ENCODE measurements at places on chromosomes 2 and 18.

DNA sequence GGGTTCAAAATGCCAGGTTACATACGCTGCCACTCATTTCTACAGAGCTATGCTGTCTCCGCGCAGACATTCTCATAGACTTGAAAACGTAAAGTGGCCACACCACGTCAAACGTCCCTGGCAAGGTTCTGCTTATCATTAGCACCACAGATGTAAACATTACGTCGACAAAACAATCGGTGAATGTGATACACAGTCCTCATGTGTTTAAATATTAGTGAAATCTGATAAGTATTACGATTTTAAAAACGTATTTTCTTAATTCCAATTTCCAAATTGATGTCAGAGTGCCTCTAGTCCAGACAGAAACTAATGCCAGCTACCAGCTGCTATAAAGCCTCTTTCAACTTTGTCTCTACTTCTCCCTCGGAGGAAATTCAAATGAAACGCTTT is 1.2 kb downstream of the STK17B start:
- no peak for DNase-seq

DNA sequence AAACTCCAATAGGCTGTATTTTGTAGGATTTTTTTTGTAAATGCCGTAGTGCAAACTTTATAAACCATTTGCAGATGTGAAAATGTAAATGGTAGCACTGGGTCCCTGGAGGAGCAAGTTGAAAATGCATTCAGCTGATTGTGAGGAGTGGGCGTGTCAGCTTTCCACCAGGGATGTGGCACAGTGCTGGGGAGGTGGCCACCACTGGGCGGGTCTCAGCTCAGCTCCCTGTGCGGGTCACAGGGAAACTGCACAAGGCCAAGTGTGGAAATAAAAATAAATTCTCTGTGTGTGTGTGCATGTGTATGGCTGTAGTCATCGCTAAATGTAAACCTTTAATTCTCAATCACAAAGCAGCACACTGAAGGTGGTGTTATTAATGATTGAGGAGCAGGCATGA is 137.2 kb upstream of the PXDN start:
- no peak for DNase-seq

GRCh38 chr2:240170883-240171282 is 30.4 kb upstream of the OTOS start:
- DNase-seq: no peak

DNA sequence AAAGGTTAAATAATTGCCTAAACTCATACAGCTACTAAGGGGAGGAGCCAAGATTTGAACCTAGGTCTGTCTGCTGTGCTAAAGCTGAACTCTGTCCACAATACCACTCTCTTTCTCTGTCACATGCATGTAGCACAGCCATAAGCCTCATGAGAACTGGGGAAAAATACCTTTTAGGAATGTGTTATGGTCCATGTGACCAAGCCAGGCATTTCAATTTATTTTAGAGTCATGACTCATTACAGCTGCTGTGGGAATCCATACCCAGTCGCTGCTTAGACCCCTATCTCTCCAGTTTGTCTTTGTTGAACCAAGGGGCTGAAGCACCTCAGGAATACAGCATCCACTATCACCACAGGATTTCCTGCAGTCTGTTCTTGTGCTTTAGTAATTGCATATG is 200.0 kb upstream of the SIX3 start:
- DNase-seq: no peak

DNA sequence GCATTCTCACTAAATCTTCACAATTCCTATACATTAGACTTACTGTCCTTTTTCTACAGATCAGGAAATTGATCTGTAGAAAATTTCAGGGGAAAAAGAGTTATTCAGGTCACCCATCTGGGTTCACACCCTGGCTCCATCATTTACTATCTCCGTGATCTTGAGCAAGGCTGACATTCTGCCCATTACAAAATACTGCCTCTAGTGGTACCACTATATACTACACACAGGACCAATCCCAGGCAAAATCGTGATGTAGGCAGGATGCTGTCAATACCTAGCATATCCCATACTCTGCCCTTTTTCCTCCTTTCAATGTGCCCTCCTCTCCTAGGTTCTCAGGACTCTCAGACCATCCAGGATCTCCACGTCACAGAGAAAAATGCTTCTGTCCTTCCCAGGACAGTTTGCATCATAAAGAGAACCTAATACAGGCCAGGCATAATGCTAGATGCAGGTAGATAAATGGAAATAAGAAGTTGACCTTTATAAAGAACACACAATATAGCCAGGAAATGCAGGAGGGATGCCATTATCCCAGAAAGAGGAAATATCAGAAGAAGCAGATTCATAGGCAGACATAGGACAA is 101.9 kb downstream of the CDH20 start:
- no peak for DNase-seq

GRCh38 chr2:18253686-18254197 is 306.7 kb downstream of the RDH14 start:
- no peak for DNase-seq

- no peak for DNase-seq
Measured at GRCh38 chr18:8328126-8328525, 281.1 kb upstream of the RAB12 start.

- DNase-seq: no peak
Measured at GRCh38 chr2:224799691-224800090, 83.5 kb upstream of the CCDC195 start.

DNA sequence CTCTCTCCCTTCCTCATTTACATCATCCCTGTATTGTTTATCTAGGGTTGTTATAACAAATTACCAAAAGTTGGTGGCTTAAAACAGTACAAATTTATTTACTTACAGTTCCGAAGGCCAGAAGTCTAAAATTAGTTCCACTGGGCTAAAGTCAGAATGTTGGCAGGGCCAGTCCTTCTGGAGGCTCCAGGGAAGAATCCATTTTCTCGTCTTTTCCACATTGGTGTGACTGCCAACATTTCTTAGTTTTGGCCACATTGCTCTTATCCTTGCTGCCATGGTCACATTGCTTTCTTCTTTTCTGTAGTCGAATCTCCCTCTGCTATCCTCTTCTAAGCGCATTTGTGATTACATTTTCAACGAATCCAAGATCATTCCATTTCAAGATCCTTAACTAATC is 34.7 kb downstream of the ICOS start:
- no peak for DNase-seq

GRCh38 chr2:72414137-72414760 is 266.6 kb upstream of the CYP26B1 start:
- no peak for DNase-seq

DNA sequence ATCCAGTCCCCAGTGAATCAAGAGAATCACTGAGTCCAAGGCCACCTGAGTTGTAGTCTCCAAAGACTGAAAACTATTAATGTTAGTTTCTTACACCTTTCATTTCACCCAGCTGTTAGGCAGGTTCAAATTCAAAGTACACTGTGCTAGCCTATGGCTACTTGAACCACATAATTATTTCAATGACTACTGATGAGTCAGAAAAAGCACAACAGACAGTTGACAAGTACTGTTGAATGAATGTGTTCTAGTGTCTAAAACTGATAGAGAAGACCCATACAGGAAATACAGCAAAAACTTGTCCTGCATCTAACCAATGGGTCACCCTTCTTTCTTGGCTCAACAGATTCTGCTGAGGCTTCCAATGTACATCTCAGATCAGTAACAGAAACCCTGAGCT is 160.9 kb downstream of the MYO5B start:
- DNase-seq: no peak

DNA sequence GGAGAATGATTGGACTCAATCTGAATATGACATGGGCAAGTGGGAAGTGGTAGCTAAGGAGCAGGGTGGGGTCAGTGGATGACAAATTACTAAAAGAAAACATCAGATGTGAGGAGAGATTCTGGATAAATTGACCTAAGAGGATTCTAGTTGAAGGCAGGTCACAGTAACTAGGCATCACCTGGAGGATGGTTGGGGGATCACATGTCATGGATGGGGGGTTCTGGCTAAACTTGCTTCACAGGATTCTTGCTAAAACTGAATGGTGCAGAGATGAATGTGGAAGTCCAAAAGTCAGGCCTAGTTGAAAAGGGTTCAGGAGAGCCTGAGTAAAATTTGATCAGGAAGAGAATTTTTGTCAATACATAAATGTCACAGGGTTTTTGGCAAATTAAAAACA is 18.3 kb downstream of the CLHC1 start:
- DNase-seq: no peak

DNA sequence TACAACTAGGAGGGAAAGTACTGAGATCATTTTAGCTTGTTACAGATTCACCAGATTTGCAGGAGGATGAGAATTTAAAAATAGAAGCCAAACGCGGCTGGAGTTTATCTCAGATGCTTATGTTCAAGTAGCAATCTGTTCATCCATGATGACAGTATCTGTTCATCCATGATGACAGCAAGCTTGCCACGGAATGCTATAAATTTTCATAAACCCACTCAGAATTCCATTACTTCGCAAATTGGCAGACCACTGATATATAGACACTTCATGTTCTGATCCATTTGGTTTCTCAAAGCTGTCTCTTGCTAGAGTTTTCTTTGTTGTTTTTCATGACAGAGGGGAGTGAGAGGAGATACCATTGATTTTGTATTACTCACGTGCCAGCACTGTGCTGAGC is 84.2 kb downstream of the GAREM1 start:
- no peak for DNase-seq

GRCh38 chr2:138536740-138537139 is 35.2 kb downstream of the SPOPL start:
- DNase-seq: no peak

GRCh38 chr2:159961037-159961436 is 101.4 kb downstream of the PLA2R1 start:
- DNase-seq: no peak

- DNase-seq: no peak
Measured at GRCh38 chr2:219561179-219562048, 9.9 kb downstream of the OBSL1 start.

DNA sequence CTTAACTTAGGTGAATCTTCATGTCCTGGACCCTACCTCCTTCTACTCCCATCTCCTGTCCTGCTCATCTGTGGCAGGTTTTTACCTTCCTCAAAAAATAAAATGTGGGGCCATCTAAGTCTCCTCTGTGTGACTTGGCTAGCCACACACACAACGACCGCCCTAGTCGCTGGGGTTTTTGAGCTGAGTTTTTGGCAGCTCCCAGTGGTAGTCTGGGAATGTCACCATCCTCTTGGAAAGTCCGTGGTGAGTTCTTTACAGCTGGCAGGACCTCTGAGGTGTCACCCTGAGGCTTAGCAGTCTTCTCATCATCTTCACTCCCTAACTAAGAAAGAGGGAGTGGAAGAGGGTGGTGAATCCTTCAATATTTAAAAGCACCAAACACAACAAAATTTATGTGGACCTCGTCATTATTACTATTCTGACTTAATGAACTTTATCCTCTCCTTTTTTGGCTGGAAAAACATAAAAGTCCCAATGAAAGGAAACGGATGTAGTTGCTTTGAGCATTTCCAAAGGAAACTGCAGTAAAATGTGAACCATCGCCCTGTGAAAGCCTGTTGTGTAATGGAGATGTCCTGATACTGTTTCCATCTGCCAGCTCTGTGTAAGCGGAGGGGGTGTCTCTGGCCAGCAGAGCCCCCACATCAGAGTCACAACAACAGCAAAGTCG is 78.6 kb downstream of the VAPA start:
- DNase-seq: no peak

All from H54 (cell line).